ENCODE measurements at places on chromosomes 1 and 21.

DNA sequence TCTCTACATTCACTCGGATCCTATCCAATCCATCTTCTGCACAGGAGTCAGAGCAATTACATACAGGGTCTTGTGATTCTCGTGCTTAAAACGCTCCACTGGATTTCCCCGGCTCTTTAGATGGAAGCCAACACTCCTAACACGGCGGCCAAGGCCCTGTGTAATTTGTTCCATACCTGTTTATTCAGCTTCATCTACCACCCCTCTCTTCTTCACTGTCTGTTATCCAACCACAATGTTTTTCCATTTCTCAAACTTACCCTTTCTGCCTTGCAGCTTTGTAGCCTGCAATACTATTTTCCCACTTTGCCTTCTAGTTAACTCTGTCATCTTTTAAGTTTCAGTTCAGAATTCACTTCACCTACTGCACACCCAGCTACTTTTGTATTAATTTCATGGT lies 249.6 kb upstream of the USP25 start:
- H3K36me3 ChIP-seq = no peaks in the 10 kb centered on the region
- H3K4me3 ChIP-seq = no peak overlapping the region
- H3K4me1 ChIP-seq = no peaks in the 10 kb centered on the region
- no peak overlapping the region for H3K27ac ChIP-seq

DNA sequence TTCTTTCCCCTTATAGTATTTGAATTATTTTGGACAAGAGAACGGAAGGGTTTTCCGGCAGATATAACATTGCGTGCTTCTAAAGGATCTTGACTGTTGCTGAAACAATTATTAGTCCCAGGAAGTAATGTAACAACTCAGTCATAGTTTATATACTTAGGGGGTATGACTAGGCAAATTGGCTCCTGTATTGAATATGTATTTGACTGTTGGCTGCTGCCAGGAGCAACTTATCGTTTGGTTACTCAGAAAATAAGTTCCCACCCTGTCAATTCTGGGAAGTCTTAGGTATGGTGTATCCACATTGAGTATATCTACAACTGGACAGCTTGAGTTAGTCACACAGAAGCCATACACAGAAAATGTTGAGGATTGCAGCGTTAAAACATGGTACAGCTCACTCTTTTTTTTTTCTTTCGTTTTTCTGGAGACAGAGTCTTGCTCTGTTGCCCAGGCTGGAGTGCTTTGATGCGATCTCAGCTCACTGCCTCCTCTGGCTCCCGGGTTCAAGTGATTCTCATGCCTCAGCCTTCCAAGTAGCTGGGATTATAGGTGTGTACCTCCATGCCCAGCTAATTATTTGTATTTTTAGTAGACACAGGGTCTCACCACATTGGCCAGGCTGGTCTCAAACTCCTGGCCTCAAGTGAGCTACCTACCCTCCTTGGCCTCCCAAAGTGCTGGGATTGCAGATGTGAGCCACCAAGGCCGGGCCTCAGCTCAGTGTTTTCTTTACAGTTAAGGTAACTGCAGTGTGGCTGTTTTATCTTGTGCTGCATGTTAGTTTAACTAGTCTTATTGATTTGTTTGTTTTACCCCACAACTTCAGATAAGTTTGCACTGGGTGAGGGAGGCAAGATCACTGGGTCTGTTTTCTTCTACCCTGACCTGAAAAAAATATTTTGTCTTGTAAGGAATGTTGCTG lies 10.2 kb downstream of the SMAP2 start:
- H3K27me3 ChIP-seq = no peaks in the 10 kb centered on the region
- peak overlapping the region; percentile 52 for H3K27ac ChIP-seq
- H3K4me1 ChIP-seq = peaks cover 9% of the 10 kb centered on the region

DNA sequence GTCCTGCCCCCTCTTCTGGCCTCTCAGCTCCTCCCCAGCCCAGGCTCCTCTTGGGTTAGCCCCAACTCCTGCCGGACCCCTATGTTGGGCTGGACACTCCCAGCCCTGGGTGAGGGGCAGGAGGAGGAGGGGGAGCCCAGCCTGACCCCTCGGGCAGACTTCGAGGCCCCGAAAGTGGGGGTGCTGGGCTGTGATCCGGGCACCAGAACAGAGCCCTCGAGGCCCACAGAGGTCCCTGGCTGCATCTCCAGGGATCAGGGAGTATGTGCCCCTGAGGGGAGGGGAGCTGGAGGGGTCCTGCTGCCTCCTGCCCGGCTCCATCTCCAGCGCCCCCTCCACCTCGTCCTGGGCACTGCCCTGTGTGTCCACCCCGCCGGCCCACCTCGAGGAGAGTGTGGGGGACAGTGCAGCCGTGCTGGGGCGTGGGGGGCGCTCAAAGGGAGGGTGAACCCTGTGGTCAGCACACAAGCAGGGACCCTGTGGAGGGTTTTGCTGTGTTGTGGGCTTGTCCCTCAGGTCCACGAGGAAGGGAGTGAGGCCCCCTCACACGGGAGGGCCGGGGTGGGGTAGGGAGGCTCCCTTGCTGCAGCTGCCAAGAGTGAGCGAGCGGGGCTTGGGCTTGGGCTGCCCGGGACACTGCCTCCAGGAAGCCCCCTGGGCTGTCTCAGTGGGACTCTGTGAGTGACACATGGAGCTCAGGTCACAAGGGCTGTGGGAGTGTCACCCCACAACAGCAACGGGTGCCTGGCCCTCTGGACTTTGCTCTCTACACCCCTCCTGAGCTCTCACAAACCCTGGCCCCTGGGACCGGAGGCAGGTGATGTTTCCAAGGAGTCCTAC lies 54.4 kb downstream of the COL18A1 start:
- H3K27me3 ChIP-seq = no peaks in the 10 kb centered on the region
- no peak for DNase-seq
- no peaks in the 10 kb centered on the region for H3K36me3 ChIP-seq
- peak overlapping the region; percentile 34 for H3K27ac ChIP-seq
- no peak overlapping the region for H3K4me3 ChIP-seq

DNA sequence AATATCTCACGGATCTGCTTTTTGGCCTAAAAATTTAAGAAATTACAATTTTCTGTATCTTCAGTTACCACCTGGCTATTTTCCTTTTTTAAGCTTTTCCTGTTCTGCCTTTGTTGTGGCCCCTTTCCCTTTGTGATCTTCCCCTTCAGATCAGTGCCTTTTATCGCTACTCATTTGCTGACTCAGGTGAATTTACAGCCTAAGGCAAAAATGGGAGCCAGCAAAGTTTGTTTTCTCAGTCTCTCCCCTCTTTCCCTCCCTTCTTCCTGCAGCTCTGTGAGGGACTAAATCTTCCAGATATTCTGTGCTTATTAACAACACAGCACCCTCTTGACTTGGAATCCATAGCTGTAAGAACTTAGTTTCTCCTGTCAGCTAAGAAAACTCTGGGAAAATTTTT lies 5.3 kb upstream of the PRRC2C start:
- H3K27ac ChIP-seq = no peak overlapping the region
- no peak for DNase-seq
- no peaks in the 10 kb centered on the region for H3K4me1 ChIP-seq
- no peaks in the 10 kb centered on the region for H3K36me3 ChIP-seq

GRCh38 chr1:38006008-38006828 lies 904 bp upstream of the FHL3 start:
- H3K4me1 ChIP-seq = peaks cover 6% of the 10 kb centered on the region
- no peaks in the 10 kb centered on the region for H3K27me3 ChIP-seq
- H3K4me3 ChIP-seq = peak overlapping the region; percentile 80
- H3K27ac ChIP-seq = peak overlapping the region; percentile 80
- DNase-seq = no peak

DNA sequence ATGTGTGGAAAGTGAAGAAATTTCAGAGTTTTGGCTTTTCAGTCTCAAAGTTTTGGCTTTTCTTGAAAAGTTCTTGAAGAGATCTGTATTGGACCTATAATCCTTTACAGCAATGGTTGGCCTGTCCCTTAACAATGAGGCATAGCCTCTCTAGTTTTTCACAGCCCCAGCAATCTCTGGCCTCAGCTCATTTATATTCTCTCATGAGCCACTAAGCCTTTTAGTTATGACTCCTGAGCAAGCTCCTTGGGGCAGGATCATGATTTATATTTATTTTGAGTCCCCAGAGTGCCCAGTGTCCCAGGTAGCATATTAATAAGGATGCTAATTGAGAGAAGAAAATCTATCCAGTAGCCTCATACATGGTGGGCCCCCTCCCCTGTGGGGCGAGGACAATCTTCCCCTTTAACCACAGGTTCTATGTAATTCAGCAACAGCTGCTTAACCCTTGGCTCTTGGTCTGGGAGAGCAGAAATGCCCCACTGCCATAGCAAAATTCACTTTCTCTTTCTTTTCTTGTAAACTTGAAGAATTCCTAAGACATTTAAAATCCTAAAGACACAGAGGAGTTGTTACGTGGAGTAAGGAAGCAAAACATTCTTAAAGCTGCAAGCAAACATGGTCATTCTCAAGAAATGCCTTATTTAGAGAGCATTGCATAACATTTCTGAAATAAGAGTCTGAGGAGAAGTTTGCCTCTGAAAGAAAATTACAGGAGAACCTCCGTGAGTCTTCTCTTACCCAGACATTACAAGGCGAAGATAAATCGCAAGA lies 6.3 kb downstream of the NGF start:
- no peaks in the 10 kb centered on the region for H3K36me3 ChIP-seq
- peaks cover 17% of the 10 kb centered on the region for H3K4me1 ChIP-seq
- DNase-seq = no peak
- H3K4me3 ChIP-seq = peak overlapping the region; percentile 37
- H3K27ac ChIP-seq = peak overlapping the region; percentile 82

- H3K27me3 ChIP-seq = no peaks in the 10 kb centered on the region
- no peak for DNase-seq
- no peaks in the 10 kb centered on the region for H3K4me1 ChIP-seq
- H3K36me3 ChIP-seq = no peaks in the 10 kb centered on the region
- no peak overlapping the region for H3K27ac ChIP-seq
- no peak overlapping the region for H3K4me3 ChIP-seq
Measured at GRCh38 chr1:76465030-76465429, 390.5 kb downstream of the ST6GALNAC3 start.

- no peak for DNase-seq
- no peaks in the 10 kb centered on the region for H3K27me3 ChIP-seq
- H3K36me3 ChIP-seq = no peaks in the 10 kb centered on the region
Measured at GRCh38 chr1:23124259-23125026, 44.2 kb downstream of the LUZP1 start.

DNA sequence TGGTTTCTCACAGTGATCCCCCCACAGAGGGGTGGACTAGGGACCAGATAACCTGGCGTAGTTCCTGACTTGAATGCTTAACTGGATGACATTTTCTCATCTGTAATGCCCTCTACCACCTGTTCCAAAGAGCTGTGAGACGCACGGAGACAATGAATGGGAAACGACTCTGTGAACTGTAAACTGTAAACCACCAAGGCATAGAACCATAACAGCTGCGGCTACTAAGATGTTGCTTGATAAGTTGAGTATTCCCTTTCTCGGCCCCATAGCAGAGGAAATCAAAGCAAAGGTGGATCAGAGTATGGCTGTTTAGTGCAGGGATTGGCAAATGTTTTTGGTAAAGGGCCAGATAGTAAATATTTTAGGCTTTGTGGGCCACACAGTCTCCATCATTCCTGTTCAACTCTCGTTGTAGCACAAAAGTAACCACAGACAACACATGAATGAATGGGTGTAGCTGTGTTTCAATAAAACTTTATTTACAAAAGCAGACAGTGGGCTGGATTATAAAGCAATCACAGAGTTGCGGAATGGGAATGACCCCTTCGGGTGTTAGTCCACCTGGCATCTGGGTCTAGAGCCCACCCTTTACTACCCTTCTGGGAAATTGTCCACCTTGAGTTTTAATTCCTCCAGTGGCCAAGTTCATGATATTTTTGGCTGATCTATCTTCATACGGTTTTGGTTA lies 315.2 kb downstream of the RPS6KC1 start:
- DNase-seq = no peak
- no peaks in the 10 kb centered on the region for H3K36me3 ChIP-seq
- H3K4me1 ChIP-seq = no peaks in the 10 kb centered on the region
- H3K27me3 ChIP-seq = no peaks in the 10 kb centered on the region
- H3K4me3 ChIP-seq = no peak overlapping the region

GRCh38 chr1:26701995-26702679 lies 6.3 kb downstream of the ARID1A start:
- DNase-seq = no peak
- H3K27ac ChIP-seq = peak overlapping the region; percentile 99

- H3K27ac ChIP-seq = no peak overlapping the region
- H3K27me3 ChIP-seq = no peaks in the 10 kb centered on the region
- H3K36me3 ChIP-seq = no peaks in the 10 kb centered on the region
Measured at GRCh38 chr1:58805716-58806571, 22.1 kb upstream of the JUN start.

- no peak overlapping the region for H3K27ac ChIP-seq
- no peaks in the 10 kb centered on the region for H3K27me3 ChIP-seq
- H3K36me3 ChIP-seq = no peaks in the 10 kb centered on the region
- peaks cover 4% of the 10 kb centered on the region for H3K4me1 ChIP-seq
Measured at GRCh38 chr1:247400685-247401084, 15.3 kb upstream of the NLRP3 start.

- H3K27ac ChIP-seq = no peak overlapping the region
- H3K36me3 ChIP-seq = no peaks in the 10 kb centered on the region
- H3K27me3 ChIP-seq = no peaks in the 10 kb centered on the region
- H3K4me1 ChIP-seq = no peaks in the 10 kb centered on the region
Measured at GRCh38 chr1:84141182-84142003, 2.7 kb upstream of the PRKACB start.

DNA sequence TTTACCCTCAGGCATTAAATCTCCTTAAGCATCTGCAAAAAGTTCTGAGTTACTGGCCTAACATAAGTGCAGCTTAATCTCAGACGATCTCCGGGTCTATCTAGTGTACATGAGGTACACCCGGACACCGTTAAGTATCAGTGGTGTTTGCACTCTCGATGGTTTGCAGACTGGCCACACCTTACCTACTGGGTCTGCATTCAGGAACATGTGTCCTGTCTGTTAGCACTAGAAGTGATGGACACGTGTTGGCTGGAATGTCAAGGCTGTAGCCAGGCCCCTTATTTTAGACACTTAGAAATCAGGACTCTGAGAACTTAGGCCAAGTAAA lies 783 bp upstream of the AGL start:
- peak overlapping the region; percentile 84 for H3K4me3 ChIP-seq
- H3K27ac ChIP-seq = peak overlapping the region; percentile 89
- H3K4me1 ChIP-seq = peaks cover 6% of the 10 kb centered on the region
- no peak for DNase-seq

DNA sequence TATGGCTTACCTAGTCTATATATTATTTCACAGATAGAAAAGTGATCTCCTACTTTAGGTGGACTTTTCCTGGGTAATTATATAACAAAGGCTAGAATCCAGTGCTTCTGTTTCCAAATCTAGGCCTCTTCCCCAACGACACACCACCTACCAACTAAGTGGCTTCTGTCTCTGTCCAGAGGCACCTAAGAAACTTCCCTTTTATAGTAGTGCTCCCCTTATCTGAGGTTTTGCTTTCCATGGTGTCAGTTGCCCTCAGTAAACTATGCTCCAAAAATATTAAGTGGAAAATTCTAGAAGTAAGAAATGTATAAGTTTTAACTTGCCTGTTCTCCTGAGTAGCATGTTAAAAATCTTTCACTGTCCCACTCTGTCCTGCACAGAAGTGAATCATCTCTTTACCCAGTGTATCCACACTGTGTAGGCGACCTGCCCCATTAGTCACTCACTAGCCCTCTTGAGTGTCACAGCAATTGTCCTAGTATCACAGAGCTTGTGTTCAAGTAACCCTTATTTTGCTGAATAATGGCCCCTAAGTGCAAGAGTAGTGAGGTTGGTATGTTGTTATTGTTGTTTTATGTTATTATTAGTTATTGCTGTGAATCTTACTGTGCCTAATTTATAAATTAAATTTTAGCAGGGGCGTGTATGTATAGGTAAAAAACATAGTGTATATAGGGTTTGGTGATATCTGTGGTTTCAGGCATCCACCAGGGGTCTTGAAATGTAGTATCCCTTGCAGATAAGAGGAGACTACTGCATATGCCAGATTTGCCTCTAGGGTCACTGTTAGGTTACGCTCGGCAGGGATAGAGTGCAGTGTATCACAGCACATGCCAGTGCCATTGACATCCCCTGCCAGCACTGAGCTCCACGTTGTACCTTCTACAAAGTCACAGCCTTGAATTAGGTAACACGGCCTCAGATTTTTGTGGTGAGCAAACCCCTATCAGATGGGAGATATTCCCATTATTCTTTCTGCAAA lies 14.7 kb upstream of the CD53 start:
- no peak overlapping the region for H3K27ac ChIP-seq
- H3K27me3 ChIP-seq = no peaks in the 10 kb centered on the region
- no peaks in the 10 kb centered on the region for H3K4me1 ChIP-seq

Measured in ascending aorta (tissue), 2 donors.